Activated CD8-positive, alpha-beta T cell treated with anti-CD3 and anti-CD28 coated beads for 36 hours (primary cell): ENCODE measurements at places on chromosomes 12 and 14.
A peak's percentile ranks its signal among the peaks of the same experiment; 100 is the strongest.

DNA sequence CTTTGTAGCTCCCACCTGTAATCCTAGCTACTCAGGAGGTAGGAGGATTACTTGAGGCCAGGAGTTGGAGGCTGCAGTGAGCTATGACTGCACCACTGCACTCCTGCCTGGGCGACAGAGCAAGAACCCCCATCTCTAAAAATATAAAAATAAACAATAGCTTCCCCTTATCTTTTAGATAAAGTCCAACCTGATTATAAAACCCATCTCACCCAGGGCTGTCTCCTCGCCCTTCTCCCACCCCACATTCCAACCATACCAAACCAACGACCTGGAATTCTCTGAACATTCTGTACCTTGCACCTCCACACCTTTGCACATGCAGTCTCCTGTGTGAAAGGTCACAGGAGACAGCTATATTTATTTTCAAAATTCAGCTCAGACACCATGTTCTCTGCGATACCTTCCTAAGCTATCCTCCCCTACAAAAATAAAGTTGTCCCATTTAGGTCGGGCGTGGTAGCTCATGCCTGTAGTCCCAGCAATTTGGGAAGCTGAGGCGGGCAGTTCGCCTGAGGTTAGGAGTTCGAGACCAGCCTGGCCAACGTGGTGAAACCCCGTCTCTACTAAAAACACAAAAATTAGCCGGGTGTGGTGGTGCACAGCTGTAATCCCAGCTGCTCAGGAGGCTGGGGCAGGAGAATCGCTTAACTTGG, 7.7 kb downstream of the SLC7A7 start:
- H3K36me3 ChIP-seq, result no peaks in the 10 kb centered on the region
- H3K4me3 ChIP-seq, result no peak overlapping the region

- H3K4me1 ChIP-seq, result no peaks in the 10 kb centered on the region
- H3K36me3 ChIP-seq, result no peaks in the 10 kb centered on the region
- no peaks in the 10 kb centered on the region for H3K27me3 ChIP-seq
- no peak overlapping the region for H3K27ac ChIP-seq
- no peak overlapping the region for H3K4me3 ChIP-seq
Measured at GRCh38 chr12:61846765-61847164, 413.4 kb upstream of the USP15 start.

DNA sequence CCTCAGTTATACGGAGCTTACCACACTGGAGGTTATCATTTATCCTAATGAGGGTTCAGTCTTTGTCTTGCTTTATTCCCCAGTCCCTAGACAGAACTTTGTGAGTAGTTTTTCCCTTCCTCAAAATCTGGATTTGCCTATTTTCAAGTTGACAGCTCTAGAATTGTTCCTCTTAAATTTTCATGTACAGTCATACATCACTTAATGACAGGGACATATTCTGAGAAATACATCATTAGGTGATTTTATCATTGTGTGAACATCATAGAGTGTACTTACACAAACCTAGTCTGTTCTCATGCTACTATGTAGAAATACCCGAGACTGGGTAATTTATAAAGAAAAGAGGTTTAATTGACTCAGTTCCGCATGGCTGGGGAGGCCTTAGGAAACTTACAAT, 3.1 kb downstream of the PRKAB1 start:
- H3K27ac ChIP-seq, result peak overlapping the region; percentile 96
- DNase-seq, result no peak
- H3K27me3 ChIP-seq, result no peaks in the 10 kb centered on the region
- H3K36me3 ChIP-seq, result peaks cover 67% of the 10 kb centered on the region
- peaks cover 67% of the 10 kb centered on the region for H3K4me1 ChIP-seq

DNA sequence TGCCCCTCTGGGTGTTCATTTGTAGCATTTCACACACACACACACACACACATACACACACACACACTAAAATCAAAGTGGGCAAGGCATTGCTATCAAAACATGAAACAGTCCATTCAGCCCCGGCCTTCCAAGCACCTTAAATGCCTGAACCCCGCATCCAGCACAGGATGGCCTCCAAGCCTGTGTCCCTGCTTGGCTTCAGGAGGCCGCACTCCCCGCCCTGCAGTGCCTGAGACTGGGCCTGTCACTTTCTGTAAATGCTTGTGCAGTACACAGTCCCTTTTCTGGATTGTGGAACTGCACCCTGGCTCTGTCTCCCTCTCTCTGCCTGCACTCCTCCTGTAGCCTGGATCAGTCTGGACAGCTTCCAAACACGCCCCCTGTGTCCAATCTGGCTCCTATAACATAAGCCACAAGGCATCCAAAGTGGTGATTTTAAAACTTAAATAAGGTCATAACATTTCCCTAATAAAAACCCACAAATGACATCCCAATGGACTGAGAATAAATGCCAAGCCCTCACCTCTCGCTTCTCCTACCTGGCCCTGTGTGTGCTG, 972.2 kb upstream of the TMEM132C start:
- no peaks in the 10 kb centered on the region for H3K36me3 ChIP-seq
- H3K27me3 ChIP-seq, result no peaks in the 10 kb centered on the region
- no peak overlapping the region for H3K4me3 ChIP-seq
- no peak overlapping the region for H3K27ac ChIP-seq
- H3K4me1 ChIP-seq, result no peaks in the 10 kb centered on the region
